Calu3 (cell line): ENCODE measurements at places on chromosomes 1 and 21. TPM values are rescaled to one million over a fixed set of nuclear protein-coding genes. Genes with fewer than 3 reads are reported as not detected.

CELA2A gene
- total RNA-seq, result not detected in 2 replicates

KRTAP19-1 gene
- not detected in 2 replicates for total RNA-seq

MYBPHL gene
- not detected in 2 replicates for total RNA-seq

TAS1R3 gene
- 0.24 and 0.42 TPM in 2 replicates for total RNA-seq

ZNF124 gene
- total RNA-seq, result 34.4 and 45.6 TPM in 2 replicates

ETV3L gene
- total RNA-seq, result not detected in 2 replicates

ZNF695 gene
- total RNA-seq, result 18.2 and 19.6 TPM in 2 replicates

NUAK2 gene
- total RNA-seq, result 2.6 and 3.7 TPM in 2 replicates
